ENCODE measurements at places on chromosomes 5 and 9.

DNA sequence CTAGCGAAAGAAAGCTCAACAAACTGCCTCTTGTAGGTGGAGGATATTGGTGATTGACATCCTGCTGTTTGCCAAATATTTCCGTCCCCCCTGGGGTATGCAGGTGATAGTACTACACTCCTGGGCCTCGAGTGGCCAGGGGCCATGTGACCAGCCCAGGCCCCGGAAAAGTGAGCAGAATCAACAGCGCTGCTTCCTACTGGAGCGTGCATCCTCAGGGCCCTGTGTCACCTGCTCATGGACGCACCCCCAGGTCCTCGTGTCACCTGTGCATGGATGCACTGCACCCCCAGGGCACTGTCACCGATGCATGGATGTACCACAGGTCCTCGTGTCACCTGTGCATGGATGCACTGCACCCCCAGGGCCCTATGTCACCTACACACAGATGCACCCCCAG, 43.8 kb downstream of the ADAMTS16 start:
- DNase-seq: no peak

DNA sequence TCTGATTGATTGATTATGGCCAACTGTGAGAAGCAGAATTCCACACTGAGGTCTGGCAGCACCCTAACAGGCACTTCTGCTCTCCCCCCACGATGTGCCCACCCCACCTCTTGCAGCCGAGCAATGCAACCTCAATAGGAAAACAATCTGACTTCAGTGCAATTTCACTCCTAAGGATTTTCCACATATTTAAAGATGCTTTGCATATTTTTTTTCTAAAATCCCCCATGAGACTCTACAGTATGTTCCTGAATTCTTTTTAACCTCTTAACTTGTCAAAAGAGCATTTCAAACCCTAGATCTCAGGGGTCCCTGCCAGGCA, 243.1 kb downstream of the AUH start:
- DNase-seq: no peak

DNA sequence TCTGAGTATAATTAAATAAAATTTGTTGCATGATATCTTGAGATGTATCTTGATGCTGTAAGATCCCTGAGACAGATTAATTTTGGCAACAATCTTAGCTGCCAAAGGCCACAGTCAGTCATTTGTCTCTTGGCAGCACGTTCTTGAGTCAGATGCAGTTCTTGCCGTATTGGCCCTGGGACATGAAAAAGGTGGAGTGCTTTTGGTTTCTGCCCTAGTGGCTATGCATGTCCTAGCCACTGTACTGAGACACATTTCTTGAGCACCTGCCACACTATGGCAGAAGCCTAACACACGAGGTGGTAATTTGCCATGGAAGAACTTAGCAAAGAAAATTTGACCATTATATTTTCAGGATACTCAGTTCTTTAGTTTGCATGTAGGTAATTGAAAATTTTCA, 45.0 kb upstream of the PHF2 start:
- no peak for DNase-seq

DNA sequence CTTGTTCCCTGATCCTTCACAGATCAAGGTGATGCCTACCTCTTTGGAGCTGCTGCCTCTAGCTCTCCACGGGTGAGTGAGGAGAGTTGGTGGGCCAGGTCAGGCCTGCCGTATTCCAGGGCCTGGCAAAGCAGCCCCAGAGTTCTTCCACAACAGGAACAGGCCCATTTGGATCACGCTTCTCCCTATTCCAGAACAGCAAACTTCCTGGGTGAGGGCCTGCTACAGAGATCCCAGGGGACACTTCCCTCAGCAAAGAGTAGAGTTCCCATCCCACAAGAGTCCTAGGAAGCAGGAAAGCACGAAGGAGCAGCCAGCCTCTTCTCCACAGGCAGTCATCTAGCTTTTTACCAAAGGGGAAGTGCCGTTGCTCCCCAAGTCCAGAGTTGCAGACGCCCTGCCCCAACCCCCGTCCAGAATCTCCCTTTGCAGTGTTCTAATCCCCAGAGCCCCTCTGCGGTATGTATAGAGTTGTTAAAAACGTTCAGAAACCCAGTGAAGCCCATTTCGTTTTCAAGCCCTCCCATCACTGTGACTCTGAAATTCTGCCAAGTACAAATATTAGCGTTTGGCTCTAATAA, 9.3 kb upstream of the DNAJB5 start:
- DNase-seq: no peak

- no peak for DNase-seq
These were observed 1634.3 kb downstream of the MAT2B start for GRCh38 chr5:165139721-165140120.

- DNase-seq: no peak
These were observed 248.6 kb downstream of the TMEM232 start for GRCh38 chr5:110477911-110478310.

DNA sequence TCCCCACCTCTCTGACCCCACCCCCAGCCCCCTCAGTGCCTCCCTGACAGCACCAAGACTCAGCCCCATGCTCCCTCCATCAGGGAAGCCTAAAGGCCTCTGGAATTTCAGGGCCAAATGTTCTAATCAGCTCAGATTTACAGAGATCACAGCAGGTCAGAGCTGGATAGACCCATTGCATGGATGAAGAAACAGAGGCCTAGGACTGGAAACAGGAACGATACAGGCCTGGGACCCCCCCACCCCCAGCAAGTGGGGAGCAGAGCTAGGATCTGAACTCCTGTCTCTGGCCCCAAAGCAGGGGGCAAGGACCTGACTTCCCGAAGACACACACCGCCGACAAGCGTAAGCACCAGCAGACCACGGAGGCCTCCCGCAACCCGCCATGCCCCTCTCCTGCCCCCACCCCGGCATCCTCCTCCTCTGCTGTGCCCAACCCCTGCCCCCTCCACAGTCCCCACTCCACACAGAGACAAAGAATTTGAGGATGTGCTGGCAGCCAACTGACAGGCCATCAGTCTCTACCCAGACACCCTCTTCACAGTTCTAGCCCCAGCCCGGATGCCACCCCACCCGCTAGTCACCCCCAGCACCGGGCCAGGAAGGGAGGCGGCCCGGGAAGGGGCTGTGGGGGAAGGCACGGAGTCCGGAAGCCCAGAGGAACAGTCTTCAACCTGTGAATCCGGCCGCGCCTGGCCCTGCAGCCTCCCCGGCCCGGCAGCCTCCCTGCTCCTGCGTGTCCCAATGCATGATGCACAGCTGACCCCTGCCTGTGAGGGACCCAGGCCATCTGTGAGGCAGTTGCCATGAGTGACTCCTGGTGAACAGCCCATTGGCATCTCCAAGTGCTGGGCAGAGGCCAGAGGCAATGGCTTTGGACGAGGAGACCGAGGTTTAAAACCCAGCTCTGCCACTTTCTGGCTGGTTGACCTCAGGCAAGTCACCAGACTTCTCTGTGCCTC, 31.3 kb downstream of the NDUFA8 start:
- DNase-seq: no peak

DNA sequence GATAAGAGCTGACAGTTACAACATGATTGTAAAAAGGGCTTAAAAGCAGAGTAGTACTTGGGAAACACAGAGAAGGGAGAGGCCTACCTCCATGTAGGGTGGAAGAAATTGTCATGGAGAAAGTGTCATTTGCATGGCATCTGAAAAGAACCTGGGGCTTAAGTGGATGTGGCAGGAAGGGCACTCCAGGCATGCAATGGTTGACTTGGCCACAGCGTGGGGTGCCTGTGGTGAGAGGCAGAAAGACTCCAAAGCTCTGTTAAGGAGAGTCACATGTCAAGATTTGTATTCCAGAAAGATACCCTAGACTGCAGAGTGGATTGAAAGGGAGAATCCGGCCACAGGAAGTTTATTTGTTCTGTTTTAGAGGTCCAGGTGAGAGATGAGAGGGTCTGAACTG, 2.4 kb downstream of the POLR3G start:
- DNase-seq: no peak

DNA sequence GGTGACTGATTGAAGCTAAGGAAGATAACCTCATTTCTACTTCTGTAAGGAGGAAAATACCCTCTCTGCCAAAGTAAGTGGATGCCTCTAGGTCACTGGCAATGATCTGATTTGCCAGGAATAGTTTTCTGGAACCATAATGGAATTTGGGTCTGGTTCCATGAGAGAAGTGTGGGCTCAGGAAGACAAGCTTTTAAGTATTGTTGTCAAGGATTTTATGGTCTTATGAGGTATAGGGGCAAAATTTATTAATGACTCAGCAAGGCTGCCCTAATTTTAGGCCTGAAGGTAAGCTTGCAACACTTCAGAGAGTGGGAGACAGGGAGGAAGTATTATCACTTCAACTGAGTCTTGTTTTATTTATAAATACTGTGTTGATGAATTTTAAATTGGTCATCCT, 322.6 kb upstream of the ACTBL2 start:
- no peak for DNase-seq

DNA sequence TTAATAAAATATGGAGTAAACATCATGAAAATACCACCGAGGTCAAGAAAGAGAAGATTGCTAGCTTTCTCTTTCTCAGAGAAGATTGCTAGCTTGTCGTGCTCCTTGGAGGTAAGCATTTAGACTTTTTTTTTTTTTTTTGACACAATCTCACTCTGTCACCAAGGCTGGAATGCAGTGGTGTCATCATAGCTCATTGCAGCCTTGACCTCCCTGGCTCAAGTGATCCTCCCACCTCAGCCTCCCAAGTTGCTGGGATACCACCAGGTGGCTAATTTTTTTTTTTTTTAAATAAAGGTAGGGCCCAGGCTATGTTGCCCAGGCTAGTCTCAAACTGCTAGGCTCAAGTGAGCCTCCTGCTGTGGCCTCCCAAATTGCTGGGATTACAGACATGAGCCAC, 26.3 kb upstream of the CPLANE1 start:
- DNase-seq: no peak

DNA sequence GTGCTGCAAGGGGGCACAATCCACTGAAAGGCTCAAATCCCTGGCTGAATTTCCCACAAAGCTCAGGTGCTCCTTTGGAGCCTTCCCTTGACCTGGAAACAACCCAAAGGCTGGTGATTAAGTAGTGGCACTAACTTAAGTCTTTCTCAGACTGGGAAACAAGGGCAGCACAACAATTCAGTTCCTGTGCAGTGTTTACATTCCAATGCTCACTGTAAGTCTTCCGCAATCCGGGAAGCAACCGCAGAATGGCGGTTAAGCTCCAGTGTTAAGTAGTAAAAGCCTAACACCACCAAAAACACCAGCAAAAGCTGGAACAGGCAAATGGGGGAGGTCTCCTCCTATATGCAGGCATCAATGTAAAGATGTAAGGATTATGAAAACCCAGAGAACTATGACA, 117.2 kb downstream of the TRPM3 start:
- no peak for DNase-seq

DNA sequence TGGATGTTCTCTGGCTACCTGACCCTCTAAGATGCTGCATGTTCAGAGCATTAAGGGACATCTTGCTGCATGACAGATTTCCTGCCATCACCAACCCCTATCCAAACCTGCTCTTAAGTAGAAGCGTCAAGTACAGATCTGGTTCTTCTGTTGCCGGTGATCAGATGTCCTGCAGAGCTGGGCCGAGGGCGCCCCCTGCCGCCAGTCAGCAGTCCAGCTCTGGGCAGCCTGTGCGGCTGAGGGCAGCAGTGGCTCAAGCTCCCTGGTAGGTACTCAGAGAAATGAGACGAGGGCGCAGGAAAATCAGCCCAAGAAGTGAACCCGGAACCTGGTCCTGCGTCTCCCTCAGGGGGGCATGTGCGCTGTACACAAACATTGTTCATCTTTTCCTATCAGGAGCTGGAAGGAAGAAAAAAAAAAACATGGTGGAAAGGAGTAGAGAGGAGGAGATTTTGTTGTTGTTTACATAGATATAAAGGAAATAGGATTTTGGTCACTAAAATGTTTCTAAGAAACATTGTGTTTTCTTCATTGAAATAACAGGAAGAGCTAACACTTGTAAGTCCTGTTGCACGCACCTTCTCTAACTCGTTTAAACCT, 95.8 kb downstream of the CFAP90 start:
- no peak for DNase-seq

- no peak for DNase-seq
These were observed 50.2 kb downstream of the APC start for GRCh38 chr5:112787896-112788295.

- no peak for DNase-seq
These were observed 25.9 kb upstream of the IDNK start for GRCh38 chr9:83596899-83597504.

DNA sequence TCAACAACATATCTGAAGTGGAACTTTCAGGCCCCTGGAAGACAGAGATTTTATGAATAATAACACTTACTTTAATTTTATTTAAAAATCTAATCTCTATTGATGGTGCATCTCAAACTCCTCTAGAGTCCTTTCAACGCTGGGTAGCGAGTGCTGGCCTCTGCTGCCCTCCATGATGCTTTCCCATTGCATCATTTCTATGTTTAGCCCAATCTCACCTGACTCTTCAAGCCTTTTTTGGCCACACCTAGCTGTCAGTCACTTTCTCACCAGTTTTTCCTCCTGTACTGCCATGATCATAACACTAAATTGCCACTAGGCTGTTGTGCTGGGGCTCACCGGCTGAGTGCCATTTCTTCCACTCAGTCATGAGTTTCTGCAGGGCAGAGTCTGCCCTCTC, 396.1 kb upstream of the DAP start:
- no peak for DNase-seq

- no peak for DNase-seq
These were observed 205.6 kb downstream of the ZNF462 start for GRCh38 chr9:107068581-107068980.

- DNase-seq: no peak
These were observed at the start of gene GHR for GRCh38 chr5:42423285-42424165. TSS of gene GHR (plus strand) at chr5:42423439. CDS start at chr5:42565875, 142,436 bp downstream.

DNA sequence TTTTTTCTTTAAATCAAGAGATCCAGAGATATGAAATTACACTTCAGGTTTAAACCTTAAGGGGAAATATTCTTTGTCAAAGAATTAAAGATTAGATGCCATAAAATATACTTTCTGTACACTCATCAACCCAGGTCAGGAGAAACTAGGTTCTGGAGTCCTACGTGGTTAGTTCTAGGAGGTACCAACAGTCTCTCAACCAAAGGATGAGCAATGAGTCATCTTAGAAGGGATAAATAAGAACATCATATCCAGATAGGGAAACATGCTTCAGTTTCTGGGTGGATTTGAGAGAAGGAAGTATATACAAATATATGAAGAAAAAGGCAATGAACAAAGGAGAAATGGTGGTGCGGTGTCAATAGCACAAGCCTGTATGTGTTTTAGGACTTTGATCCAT, 98.2 kb downstream of the CSNK1G3 start:
- no peak for DNase-seq

GRCh38 chr5:137269274-137269673, 229.9 kb downstream of the SPOCK1 start:
- no peak for DNase-seq

DNA sequence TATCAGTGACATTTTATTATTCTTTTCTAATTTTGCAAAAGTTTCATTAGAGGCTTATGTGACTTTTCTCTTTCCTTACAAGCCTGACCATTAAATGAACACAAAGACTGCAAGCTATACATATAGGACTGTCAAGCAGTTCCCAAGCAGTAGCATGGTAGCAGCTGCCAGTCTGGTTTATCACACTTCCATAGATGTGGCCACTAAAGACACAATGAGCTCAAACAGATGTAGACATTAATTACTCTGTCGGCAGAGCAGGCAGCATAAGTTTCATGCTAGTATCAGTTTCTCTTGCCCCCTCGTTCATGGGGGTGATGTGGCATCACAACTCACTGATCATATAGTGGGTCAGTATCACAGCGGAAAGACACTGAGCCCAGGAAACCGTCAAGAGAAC, 89.5 kb downstream of the CDH10 start:
- no peak for DNase-seq

All from cortex of kidney (tissue), 1 donor.